ENCODE measurements at places on chromosomes 11 and 22. TPM values are rescaled to one million over a fixed set of nuclear protein-coding genes. Genes with fewer than 3 reads are reported as not detected.

DNA sequence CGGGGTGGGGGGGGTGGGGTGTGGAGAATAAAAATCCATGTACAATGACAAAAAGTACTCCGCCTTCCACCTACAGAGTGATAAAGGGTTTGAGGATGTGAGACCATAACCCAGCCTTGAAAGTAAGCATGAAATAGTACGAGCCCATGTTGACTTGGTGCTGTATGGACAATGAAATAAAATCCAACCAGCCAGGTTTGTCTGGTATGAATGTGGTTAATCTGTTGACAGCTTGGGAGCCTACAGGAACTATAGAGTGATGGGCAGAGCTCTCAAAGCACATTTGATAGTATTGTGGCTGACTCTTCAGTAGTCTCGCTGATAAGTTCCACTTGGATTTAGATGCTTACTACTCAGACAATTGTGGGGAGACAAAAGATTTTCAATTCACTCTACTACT, 48.8 kb upstream of the CD44 start:
- DNase-seq, result no peak

- no peak for DNase-seq
These were observed 529.3 kb upstream of the B3GAT1 start for GRCh38 chr11:134941326-134941725.

Gene MS4A6A
- polyA plus RNA-seq, result 4.2 TPM

- peak; percentile 48 for DNase-seq
These were observed 23.9 kb downstream of the NEFH start for GRCh38 chr22:29503811-29504372.

Gene DAGLA
- 2.1 TPM for polyA plus RNA-seq

DNA sequence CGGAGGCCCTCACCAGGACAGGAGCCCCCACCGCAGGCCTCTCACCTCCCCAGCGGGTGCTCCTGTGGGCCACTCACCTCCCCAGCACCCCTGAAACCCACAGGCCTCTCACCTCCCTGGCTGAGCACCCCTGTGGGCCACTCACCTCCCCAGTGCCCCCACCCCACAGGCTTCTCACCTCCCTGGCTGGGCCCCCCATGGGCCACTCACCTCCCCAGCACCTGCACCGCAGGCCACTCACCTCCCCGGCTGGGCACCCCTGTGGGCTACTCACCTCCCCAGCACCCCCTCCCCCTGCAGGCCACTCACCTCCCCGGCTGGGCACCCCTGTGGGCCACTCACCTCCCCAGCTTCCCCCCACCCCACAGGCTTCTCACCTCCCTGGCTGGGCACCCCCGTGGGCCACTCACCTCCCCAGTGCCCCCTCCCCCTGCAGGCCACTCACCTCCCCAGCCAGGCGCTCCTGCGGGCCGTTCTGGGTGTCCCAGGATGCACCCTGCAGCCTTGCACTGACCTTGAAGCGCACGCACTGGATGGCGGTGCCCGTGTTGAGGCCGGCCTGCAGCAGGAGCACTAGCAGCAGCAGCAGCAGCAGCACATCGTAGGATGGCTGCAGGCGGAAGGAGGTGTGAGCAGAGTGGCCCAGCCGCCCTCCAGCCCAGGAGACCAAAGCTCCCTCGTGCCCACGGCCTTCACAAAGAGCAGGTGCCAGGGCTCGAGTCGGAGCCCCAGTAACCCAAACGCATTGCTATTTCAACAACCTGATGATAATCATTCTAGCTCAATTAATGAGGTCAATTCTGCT, 5.7 kb upstream of the TTLL8 start:
- DNase-seq, result no peak

GRCh38 chr22:45671783-45672563, at the start of gene ATXN10:
ATXN10 (plus strand) TSS chr22:45671834; CDS start chr22:45672064, 230 bp downstream.
- peak; percentile 63 for DNase-seq

Gene FBLN1
- 12.0 TPM for polyA plus RNA-seq

Measured in psoas muscle (tissue), 8 donors.